RWPE2 (cell line): ENCODE measurements at places on chromosomes 5 and 9.

DNA sequence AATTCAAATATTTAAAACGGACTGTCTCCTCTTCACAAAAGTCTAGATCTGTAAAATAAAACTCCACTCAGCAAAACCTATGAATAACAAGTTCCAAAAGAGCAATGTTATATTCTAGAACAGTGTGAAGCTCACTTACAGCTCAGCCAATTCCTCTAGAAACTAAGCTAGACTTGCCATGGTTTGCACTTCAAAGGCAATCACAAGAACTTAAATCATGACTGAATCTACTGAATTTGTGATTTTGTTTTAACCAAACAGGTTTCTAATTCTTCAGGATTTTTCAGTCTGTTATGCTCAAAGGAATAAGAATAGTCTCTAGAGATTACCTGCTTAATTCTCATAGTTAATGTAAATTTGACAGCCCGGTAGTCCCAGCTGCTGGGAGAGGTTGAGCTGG, 1.4 kb upstream of the PKD2L2 start:
- no peak for DNase-seq

DNA sequence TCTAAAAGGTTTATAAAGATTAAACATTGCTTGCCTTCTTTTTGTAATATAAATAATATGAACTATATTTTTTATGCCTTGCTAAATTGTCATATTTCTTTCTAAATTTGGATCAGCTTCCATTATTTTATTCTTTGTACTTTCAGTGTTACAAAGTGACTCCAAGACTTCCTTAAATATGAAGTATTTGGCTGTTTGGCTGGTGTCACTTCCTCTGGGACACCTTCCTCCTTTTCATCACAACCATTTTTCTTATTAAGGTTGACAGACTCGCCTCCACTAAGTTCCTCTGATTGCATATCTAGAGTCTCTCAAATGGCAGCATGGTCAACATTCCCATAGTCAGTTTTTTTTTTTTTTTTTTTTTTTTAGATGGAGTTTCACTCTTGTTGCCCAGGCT, 73.8 kb upstream of the SLC1A1 start:
- DNase-seq: no peak

- DNase-seq: no peak
Measured at GRCh38 chr5:135697251-135697958, 118.6 kb upstream of the CXCL14 start.

GRCh38 chr9:30774326-30774725, 1610.1 kb upstream of the ACO1 start:
- DNase-seq: no peak

DNA sequence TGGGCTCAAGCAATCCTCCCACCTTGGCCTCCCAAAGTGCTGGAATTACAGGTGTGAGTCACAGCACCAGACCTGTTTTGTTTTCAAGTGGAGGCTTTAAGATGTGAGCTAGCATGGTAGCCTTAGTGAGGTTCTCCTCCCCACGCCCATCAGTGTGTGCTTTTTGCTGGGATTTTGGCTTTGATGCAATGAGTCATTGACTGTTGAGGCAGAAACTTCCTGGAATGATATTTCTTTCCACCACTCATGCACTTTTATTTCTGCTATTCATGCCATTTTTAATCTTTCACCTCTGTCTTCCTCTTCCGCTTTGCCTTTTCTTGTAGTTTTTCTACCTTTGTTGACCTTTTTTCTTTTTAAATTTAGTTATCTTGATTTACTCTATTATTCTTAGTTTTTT, 4.2 kb upstream of the NFIL3 start:
- no peak for DNase-seq

DNA sequence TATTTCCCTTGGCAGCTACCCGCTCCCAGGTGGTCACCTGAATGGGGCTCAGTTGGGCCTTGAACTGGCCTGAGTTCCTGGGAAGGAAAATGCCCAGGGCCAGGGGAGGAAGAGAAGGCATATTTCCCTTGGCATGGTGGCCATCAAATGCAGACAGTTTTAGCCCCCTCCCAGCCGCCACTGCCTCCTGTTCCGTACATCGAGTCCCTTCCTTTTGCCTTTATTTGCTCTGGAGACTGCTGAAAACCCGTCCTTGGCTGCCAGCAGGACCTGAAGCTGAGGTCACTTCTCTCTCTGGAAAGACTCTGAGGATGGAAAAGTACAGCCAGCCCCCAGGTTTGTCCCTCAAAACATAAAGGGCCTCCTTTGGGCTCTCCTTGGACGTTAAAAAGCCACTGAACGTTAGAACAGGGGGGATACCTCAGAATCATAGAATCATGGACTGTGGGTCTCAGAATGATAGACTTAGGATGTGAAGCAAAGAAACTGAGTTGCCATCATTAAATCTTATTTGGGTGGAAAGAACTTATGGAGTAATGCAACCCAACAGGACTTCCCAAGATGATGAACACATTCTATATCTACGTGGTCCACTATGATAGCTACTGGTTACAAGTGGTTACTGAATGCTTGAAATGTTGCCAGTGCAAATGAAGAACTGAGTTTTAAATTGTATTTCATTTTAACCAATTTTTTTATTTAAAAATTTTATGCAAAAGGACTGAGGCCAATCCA, 7.1 kb downstream of the SPARC start:
- no peak for DNase-seq

DNA sequence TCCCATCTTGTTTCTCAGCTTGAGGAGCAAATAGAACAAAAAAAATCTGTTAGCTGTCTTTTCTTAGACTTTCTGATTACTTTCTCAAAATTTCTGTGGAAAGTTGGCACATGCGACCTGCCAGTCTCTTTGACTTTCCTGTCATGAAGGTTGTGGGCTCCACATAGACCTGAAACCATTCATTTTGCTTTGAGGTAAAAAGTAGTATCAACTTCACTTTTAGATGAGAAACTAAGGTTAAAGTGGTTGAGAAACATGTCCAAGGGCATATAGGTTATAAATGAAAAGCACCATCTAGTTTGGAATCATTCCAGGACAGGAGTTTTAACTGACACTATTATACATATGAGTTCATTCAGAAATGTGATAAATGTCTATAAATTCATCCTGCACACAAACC, 42.7 kb downstream of the ST8SIA4 start:
- no peak for DNase-seq

GRCh38 chr5:173888473-173889131, 453 bp downstream of the CPEB4 start:
- no peak for DNase-seq

GRCh38 chr9:95055334-95055850, 262.1 kb downstream of the FANCC start:
- no peak for DNase-seq

- DNase-seq: no peak
Measured at GRCh38 chr5:141359790-141360426, at the start of gene PCDHGB2. TSS of gene PCDHGB2 (plus strand) at chr5:141359994. CDS start at chr5:141360136, 142 bp downstream.

DNA sequence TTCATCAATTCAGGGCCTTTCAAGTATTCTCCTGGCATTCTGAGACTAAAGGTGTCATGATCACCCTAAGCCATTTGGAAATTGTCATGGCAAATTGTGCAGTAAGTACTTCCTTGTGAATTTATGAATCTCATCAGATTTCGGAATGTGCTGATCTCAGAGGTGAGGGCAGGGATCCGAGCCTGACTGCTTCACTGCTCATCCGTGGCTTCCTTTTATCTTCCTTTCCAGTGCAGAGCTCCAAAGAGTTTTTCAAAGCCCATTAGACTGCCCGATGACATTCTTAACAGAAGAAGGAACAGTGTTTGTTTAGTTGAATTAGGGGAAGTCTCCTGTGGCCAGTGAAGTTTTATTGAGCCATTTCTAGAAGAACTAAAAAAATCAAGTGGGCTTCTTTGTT, 182.8 kb upstream of the GDNF start:
- DNase-seq: no peak

- no peak for DNase-seq
Measured at GRCh38 chr9:16561121-16561520, 309.3 kb downstream of the BNC2 start.

- DNase-seq: peak; percentile 65
Measured at GRCh38 chr9:137417161-137418021, 5.6 kb downstream of the EXD3 start.

GRCh38 chr5:139884144-139884543, 88.5 kb downstream of the PSD2 start:
- no peak for DNase-seq

GRCh38 chr9:95901506-95901905, 26.0 kb downstream of the ERCC6L2 start:
- DNase-seq: no peak

DNA sequence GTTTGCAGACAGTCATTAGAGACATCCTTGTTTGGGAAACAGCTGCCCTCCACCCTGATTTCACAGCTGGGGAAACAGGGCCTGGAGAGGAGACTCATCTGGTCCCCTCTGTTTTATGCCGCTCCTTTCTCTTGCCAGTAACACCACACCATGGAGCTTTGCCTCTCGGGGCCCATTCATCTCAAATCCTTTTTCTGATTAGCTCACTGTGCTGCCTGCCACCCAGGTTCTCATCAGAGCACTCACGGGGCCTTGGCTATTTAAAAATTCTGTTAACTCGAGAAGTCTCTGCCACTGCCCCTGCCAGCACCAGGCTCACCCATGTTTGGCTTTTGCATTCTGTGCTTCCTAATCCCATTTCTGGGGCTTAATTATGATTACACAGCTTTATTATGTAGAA, 36.8 kb upstream of the C5orf58 start:
- no peak for DNase-seq

- no peak for DNase-seq
Measured at GRCh38 chr9:113183956-113184488, 33.2 kb downstream of the SLC31A2 start.

DNA sequence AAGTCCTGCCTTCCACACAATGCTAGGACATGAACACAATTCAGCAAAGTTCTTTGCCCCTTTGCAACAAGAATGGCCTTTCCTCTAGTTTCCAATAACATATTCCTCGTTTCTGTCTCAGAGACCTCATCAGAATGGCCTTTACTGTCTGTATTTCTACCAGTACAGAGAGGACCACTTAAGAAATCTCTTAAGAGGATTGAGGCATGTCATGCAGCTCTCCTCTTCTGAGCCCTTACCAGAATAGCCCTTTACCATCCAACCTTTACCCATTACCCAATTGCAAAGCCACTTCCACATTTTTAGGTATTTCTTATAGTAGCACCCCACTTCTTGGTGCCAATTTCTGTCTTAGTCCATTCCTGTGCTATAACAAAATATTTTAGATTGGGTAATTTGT, 20.3 kb downstream of the TNPO1 start:
- DNase-seq: no peak

- no peak for DNase-seq
Measured at GRCh38 chr9:95381221-95381620, 63.7 kb upstream of the FANCC start.
